ENCODE measurements at places on chromosomes 2 and 18.
A peak's percentile ranks its signal among the peaks of the same experiment; 100 is the strongest.

DNA sequence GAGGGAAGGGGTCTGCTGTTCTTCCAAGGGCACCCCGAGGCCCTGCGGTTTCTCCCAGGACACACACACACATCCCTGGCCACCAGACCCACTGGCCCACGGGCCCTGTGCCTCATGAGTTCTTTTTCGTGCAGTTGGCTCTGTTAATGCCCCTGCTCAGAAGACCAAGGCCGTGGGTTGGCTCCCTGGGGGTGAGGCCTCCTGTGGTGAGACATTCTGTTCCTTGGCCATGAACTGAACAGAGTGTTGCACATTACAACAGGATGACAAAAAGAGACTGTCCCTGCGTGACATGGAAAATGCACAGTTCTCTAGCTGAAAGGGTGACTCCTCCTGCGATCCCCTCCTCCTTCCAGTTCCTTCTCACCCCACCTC lies 30.7 kb downstream of the SH2D6 start:
- DNase-seq, result no peak

DNA sequence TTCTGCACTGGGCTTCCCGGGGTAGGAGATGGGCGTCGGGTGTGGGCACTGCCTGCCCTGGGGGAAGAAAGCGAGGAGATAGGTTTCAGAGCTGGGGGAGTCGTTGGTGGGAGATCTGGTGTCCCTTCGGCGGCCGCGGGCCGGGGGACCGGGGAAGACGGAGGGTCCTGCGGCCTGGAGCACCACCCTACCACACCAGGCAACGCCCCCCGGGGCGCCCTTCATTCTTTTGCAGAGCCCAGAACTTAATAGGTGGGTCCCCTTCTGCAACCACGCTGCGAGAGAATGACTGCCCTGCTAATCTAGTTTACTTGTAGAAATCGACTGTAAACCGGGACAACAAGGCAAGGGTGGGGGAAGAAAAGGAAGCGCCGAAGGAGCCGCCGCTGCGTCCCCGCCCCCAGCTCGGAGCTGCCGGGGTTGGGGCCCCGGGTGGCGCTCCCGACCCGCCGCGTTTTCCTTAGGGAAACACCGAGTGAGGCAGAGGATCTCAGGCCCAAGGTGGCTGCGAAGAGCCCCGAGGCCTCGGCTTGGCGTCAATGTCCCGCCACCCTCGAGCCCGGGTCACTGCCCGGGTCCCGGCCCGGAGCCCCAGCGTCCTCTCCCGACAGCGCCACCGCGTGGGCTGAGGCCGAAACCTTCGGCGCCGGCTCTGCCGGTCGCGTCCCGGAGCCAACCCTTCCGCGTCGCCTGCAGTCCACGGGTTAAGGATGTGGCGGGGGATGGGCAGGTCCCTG lies 5.4 kb upstream of the SATB2 start:
- DNase-seq, result peak; percentile 71

DNA sequence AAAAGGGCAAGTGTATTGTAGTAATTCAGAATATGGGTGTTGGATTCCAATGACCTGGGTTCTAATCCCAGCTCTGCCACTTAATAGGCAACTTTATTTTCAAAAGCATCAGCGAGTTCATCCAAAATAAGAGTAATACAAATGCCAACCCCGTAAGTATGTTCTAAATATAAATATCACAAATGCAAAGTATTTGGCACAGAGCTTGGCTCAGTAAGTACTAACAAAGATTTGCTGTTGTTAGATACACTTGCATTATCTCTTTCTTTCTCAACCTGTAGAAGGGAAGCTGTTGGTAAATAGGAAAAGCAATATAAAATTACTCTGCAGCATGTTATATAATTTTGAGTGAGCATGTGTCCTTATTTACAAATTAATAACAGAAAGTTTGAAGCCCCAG lies 1302.6 kb upstream of the FAM98A start:
- no peak for DNase-seq

GRCh38 chr18:63570721-63571120 lies 16.4 kb upstream of the SERPINB13 start:
- DNase-seq, result no peak

GRCh38 chr2:38415728-38416291 lies 38.7 kb upstream of the ATL2 start:
- no peak for DNase-seq

GRCh38 chr2:146388757-146389156 lies 1456.1 kb upstream of the ACVR2A start:
- DNase-seq, result peak; percentile 15

- DNase-seq, result no peak
These were observed 101.0 kb upstream of the NT5C1B start for GRCh38 chr2:18690342-18690741.

- DNase-seq, result no peak
These were observed 225.8 kb upstream of the SIX3 start for GRCh38 chr2:44715671-44716081.

- no peak for DNase-seq
These were observed 66.1 kb downstream of the MARCO start for GRCh38 chr2:119008108-119008507.

DNA sequence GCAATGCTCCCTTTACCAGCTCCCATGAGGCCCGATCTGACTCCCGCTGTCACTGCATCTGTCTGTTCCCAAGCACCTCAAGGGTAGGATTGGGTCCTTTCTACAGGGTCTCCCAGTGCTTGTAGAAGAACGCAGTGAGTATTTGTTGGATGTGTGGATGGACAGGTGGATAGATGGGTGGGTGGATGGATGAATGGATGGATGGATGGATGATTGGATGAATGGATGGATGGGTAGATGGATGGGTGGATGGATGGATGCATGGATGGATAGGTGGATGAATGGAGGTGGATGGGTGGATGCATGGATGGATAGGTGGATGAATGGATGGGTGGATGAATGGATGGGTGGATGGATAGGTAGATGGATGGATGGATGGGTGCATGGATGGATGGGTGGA lies 91.6 kb downstream of the HS1BP3 start:
- no peak for DNase-seq

GRCh38 chr2:209431701-209432100 lies 7.9 kb downstream of the MAP2 start:
- DNase-seq, result no peak

DNA sequence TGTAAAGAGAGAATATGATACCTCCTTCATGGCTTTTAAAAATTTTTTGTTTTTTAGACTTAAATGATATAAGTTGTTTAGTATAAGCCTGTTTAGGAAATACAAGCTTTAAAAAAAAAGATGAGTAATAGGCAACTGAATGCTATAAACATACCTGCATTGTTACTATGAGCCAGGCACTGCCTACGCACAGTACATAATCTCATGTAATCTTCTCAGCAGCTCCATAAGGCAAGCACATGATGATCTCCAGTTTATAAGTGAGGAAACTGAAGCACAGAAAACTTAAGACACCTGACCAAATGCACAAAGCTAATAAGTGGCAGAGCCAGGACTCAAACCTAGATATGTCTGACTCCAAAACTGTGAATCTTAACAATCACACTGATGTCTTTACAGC lies 156.3 kb upstream of the SLC1A4 start:
- no peak for DNase-seq

DNA sequence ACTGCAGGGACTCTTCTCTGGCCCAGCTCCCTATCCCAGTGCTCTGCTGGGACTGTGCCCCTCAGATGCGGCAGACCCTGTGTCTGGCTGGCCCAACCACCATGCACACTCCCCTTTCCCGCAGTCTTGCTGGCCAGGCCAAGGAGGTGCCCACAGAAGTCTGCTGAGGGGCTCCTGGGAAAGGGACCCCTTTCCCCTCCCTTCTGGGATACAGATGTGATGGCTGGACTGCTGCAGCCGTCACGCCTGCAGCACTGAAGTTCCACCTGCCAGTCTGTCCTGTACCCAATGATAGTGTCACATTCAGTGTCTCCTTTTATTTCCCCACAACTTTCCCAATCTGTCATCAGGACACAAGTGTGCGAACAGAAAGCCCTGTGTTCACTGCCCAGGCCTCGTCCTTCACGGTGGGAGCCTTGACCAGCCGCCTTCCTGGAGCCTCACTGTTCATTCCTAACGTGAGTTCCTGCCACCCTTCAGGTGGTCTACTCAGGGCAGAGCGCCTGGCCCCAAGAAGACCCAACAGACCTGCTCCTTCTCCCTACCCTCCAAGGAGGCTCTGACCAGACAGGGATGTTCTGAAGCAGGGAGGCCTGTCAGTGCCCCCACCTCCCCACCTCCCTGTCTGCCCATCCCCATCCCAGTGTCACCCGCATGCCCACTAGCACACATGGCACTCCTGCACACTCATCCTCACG lies 47.1 kb downstream of the ANKMY1 start:
- no peak for DNase-seq

DNA sequence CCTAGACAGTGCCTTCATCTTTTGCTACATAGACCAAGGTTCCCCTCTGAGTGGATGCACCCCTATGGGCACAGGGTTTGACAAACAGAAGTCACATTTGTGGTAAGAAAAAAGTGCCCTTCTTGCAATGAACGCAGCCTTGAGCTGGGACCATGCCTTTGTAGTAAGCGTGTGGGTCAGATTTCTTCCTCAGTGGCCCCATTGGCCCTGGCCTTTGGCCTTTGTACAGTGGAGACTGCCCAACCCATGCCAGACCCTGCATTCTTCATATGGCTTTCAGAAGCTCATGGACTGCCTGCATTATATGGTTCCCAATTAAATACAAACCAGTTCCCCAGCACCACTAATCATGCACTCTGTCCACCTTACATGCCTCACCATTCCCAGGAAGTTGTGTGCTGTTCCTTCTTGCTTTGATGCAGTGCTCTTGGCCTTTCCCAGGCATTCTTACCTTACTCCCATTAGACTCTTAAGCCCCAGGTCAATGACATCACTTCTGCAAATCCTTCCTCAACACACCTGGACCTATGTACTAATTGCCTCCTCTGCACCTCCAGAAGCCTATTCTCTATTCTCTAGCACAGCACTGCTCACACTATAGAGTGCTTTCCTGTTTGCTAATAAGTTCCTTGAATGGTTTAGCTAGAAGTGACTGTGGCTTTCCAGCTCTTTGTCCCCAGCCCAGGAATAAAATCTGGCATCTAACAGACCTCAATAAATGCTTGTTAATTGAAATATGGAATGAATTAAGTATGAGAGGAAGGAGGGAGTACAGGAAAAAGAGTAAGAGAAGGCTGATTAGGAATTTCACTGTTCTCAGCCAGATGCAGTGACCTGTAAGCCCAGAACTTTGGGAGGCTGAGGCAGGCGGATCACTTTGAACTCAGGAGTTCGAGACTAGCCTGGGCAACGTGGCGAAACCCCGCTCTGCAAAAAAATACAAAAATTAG lies 60.2 kb downstream of the TMEM247 start:
- no peak for DNase-seq

DNA sequence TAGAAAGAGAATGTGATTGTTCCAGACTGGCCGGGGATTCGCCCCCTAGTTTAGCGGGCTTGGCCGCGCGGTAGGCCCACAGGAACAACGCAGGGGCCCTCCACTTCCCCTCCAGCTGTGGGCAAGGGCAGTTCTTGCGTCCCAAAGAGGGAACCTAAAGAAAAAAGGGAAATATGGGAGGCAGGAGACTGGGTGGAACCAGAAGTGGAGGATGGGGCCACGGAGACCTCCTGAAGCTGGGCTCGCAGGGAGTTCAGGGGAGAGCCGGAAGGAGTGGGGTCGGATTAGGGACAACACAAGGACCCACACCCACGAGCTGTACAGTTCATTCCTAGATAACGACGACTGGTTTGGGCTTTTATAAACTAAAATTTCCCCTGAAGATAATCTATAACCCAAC lies 18.2 kb downstream of the GNLY start:
- no peak for DNase-seq

GRCh38 chr2:171267855-171268629 lies 107.3 kb upstream of the TLK1 start:
- no peak for DNase-seq
